Left renal pelvis (tissue), 4 donors: ENCODE measurements at places on chromosomes 7 and 10.

- no peak for DNase-seq
Observed at GRCh38 chr10:128173386-128173785, 47.2 kb upstream of the MKI67 start.

GRCh38 chr10:133325440-133326222 lies 11.1 kb downstream of the CALY start:
- DNase-seq, result no peak

DNA sequence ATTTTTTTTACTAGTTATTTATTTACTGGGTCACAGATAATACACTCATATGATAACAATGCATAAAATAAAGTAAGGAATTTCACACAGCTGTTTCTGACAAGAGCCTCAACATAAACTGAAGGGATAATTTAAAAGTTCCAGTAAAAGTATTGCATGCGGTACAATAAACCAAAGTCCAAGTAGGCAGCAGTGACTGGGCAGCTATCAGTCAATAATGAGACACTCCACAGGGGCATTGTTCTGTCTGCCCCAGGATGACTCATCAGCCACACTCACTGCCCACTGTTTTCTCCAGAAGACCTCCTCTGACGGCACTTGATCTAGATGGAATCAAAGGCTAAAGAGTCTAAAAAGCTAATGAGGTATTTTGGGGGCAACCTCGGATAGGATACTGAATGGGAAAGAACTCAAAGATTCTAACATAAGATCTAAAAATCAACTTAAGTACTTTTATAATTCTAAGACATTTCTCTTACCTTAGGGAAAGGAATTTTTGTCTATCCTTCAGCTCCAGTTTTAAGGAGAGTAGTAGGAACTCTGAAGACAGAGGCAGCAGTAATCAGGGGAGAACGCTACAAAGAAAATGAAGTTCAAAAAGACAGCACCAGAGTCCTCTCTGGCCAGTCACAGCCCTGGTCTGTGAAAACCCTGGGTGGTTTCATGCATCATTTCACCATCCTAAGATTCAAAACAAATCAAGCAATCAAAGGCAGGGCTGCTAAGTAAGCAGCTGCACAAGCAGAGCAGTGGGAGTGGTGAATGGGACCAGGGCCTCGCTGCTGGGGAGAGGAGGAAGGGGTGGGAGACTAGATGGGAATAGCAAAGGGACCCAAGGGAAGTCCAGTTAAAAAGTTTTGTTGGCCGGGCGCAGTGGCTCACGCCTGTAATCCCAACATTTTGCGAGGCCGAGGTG lies 175.1 kb downstream of the AVL9 start:
- no peak for DNase-seq

DNA sequence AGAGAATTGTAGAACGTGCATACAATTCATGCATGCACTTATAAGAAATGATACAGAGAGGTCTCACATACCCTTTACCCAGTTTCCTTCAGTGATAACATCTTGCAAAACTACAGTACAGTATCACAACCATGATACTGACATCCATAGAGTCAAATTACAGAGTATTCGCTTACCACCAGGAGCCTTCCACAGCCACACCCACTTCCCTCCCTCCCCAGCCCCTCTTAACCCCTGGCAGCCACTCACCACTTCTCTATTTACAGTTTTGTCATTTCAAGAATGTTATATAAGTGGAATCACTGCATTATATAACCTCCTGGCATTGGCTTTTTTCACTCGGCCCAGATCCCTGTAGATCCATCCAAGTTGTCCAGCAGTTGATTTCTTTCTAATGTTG lies 143.8 kb downstream of the ZNF248 start:
- no peak for DNase-seq

GRCh38 chr7:116630932-116631671 lies 40.9 kb upstream of the MET start:
- no peak for DNase-seq

- DNase-seq, result no peak
Observed at GRCh38 chr7:131141443-131141967, 186.2 kb upstream of the MKLN1 start.
